Myocyte (in vitro differentiated cells): ENCODE measurements at places on chromosomes 1 and 21. TPM values are rescaled to one million over a fixed set of nuclear protein-coding genes. Genes with fewer than 3 reads are reported as not detected.

Gene EPHA2
- 18.1 and 25.2 TPM in 2 replicates for total RNA-seq

Gene OR2L3
- total RNA-seq, result not detected in 2 replicates

Gene SEMA4A
- 1.0 and 1.6 TPM in 2 replicates for total RNA-seq

DNA sequence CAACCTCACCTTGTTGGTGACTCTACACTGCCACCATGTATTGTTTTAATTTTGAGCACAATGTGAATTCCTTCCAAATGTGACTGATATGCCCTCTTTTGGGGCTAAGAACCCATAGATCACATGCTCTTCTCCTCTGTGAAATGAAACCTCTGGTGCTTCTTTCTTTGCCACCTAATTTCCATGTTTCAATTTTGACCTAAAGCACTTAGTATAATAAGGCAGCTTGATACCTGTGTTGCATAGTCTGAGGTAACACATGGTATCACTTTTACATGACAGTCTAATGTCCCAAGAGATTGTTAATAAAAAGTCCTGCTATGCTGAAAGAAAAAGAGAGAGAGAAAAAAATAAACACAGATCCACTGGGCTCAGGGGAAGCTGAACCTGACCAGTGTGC lies 24.2 kb downstream of the CLEC20A start:
- no peak for DNase-seq

DNA sequence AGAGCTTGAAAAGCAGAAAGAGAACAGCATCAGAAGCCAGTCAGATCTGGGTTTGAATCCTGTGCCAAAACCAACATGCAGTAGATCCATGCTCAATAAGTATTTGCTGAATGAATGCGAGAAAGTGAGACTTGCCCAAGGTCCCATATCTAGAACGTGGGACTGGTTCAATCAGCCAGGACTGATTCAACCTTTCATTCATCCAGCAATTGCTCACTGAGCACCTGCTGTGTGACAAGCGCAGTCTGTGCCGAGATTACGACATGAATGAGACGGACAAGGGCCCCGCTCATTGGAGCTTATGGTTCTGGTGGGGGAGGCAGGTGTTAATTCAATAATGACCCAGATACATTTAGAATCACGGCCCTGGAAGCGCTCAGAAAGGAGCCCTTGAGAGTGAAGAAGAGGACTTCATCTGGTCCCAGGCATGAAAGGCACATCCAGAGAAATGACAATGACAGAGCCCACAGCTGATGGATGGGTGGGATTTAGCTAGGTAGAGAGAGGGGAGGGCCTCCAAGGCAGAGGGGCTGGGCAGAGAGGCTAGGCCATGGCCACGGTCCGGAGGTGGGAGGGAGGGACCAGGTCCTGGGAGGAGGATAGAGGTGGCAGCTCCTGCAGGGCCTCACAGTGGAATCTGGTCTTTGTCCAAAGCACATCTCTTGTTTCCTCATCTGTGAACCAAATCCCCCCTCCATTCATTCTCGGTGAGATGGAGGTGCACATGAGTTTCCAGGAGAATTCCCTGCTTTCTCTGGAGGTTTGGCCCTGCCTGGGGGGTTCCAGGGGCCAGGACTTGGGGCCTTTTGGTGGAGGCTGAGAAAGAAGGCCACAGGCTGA lies 4.2 kb upstream of the FAM131C start:
- no peak for DNase-seq

GRCh38 chr1:61828805-61829204 lies 86.5 kb downstream of the PATJ start:
- no peak for DNase-seq

GRCh38 chr1:51648180-51649109 lies 31.6 kb downstream of the OSBPL9 start:
- DNase-seq, result no peak

DNA sequence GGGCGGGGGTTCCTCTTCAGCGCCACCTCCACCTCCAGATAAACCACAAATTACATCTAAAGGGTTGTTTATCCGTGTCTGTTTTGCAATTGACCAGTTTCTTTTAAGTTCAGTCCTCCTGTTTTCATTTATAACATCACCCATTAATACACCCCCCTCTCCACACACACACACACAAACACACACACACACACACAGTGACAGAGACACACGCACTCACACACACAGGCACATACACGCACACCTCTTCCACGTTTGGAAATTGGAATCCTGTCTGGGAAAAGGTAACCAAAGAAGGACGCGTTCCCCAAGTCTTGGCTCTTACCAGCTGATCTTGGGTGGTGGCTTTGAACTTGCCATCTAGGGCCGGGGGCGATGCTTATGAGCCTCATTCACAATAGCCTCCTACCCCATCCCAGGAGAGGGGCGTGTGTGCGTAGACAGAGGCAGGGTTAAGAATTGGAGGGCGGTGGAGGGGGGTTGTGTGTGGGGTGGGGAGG lies 442 bp upstream of the CSMD2 start:
- no peak for DNase-seq

DNA sequence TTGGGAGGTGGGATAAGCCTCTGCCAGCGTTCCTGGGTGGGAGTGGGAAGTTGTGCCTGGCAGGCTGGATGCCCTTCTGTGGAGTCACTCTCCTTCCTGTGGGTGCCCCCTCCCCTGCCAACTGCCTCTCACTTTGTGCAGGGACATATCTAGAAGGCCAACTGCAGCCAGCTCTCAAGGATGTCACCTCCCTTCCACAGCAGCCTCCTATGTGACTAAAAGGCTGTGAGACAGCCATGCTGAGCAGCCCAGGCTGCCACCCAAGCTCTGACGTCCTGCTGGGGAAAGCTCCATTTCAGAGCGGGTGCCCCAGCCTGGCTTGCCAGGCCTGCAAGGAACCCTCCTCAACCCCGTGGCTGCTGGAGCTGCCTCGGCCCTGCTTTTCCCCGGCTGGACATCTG lies 19.6 kb upstream of the SLC26A9 start:
- no peak for DNase-seq

- no peak for DNase-seq
Measured at GRCh38 chr1:169680377-169681019, 30.9 kb downstream of the SELL start.

DNA sequence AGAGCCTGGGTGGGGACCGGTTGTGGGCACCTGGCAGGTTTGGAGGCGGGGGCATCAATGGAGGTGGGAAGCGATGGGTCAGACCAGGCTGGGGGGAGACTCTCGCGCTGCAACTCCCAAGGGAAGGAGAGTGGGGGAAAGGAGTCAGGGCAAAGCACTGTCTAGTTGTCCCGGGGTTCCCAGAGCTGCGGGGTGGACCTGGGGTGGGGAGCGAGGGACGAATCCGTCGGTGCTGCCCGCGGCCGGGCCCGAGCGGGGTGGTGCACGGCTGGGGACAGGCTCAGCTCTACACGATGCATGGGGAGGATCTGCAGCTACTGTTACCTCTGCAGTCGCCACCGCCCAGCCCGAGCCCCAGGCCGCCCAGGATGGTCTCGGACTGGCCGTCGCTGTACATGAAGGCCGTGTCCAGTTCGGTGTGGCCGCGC lies 427 bp downstream of the AKR7A2 start:
- no peak for DNase-seq

- DNase-seq, result peak; percentile 51
Measured at GRCh38 chr1:173043253-173043652, 7.5 kb downstream of the TNFSF18 start.
